ENCODE measurements at places on chromosomes 11 and 22.

- no peak for DNase-seq
These were observed 5.2 kb upstream of the TNFRSF13C start for GRCh38 chr22:41931701-41932269.

DNA sequence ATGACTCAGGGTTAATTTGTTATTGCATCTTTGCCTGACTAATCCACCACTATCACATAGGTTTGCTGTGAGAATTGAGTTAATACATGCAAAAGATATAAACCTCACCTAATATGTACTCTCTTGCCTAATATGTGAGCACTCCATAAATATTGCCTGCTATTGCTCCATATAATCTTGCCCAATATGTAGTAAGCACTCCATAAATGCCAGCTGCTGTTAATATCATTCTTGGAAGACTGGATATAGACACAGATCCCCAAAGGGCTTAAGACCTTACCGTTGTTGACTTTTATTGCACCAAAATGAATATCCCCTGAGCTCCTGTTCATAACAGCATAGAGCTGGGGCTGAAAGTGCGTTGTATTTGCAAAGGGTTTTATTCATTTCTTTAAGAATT, 27.0 kb upstream of the LRRC55 start:
- no peak for DNase-seq

DNA sequence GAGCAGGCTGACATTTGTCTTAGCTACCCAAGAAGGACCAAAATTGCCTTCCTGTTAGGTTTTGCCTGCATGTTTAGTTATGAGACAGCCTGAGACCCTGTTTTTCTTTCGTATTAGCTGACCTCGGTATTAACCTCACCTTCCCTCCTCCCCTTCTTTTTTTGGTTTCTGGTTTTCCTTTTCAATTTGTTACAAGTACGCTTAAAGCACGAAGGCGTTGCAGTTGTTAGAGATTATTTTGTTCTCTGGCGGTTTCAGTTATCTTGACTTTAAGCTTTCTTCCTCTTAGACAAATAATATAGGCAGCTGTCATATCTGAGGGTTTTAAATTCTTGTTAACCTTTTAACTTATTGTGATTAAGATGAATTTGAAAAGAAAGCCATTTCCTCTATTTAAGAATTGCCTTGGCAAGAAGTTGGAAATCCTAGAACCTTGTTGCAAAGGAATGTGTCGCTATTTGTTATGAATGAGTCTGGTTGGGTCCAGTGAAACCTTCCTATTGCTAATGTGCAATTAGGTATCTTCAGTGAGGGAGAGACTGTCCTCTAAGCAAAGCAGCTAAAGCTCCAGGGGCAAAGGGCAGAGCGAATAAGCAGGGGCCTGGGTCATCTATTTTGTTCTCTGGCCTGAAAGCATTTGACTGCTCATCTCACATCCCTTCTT, 45.7 kb downstream of the PACS1 start:
- DNase-seq = no peak

- peak; percentile 70 for DNase-seq
These were observed 50.4 kb downstream of the FAM83F start for GRCh38 chr22:40044870-40045834.

DNA sequence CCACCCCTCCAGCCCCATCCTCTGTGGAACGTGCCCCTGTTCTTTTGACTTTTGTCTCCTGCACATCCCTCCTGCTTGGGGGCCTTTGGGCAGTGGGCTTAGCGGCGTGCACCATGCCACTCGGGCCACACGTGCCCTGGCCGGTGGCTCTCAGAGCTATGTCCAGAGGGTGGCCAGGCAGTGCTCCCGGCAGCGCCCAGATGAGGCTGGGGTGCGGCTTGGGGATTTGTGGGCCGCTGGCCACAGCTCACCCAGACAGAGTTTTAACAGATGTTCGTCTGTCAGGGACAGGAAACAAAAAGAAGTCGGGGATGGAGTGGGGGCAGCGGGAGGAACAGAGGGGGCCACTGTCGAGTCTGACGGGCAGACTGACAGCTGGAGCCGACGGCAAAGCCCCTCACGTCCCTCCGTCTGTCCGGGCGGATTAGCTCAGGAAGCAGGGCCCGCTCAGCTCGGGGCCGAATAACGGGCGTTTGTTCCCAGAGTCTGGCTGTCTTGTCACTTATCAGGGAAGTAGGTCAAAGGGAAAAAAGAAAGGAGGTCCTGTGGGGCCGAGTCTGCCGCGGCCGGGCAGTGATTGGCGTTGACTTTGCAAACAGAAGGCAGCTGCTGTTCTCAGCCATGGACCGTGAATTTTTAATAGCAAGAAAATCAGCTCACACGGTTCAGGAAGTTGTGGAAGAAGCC, 61.6 kb downstream of the LRP5 start:
- peak; percentile 17 for DNase-seq

- no peak for DNase-seq
These were observed 12.1 kb upstream of the SPTBN2 start for GRCh38 chr11:66741153-66741552.

DNA sequence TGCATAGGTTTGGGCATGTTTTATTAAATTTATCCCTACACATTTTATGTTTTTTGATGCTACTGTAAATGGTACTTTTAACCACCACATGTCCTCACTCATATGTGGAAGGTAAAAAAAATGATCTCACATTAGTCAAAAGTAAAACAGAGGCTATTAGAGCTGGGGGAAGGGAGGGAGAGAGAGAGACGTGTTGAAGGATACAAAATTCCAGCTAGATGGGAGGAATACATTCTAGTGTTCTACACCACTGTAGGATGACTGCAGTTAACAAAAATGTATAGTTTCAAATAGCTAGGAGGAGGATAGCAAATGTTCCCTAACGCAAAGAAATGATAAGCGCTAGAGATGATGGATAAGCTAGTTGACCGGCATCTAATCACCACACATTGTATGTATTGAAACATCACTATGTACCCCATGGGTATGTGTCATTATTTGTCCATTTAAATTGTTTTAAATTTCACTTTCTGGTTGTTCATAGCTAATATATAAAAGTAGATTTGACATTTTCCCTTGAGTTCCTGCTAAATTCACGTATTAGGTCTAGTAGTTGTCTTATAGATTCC, 9.9 kb upstream of the GNB1L start:
- no peak for DNase-seq

- DNase-seq = no peak
These were observed 22.7 kb downstream of the IFT27 start for GRCh38 chr22:36753120-36753802.

- DNase-seq = no peak
These were observed 98.1 kb downstream of the ATXN10 start for GRCh38 chr22:45769569-45770210.

- DNase-seq = no peak
These were observed 63.2 kb downstream of the PACS1 start for GRCh38 chr11:66133216-66133775.

GRCh38 chr11:1044160-1044559, 7.6 kb upstream of the MUC6 start:
- no peak for DNase-seq

DNA sequence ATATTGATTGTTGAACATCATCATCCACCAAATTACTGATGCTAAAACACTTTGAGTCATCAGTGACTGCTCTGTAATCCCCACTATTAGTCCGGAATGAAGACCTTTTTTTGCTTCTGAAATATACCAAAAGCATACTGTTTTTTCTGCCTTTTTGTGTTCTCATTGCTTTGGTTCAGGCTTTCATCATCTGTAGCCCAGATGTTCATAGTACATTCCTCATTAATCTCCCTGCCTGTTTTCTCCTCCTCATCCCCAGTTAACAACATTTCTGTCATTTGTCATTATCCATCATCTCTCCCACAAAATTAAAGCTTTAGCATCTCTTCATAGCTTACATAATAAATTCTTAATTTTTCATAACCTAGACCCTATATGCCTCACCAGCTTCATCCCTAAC, 9.2 kb downstream of the CEP57 start:
- DNase-seq = no peak

GRCh38 chr11:789943-790342, at the start of gene CEND1:
Gene CEND1 (minus strand): TSS chr11:790090. CDS start chr11:788576, 1,514 bp downstream.
- DNase-seq = no peak

- no peak for DNase-seq
These were observed 817.2 kb downstream of the FAM181B start for GRCh38 chr11:81916451-81916850.
